ENCODE measurements at places on chromosomes 3 and 15. TPM values are rescaled to one million over a fixed set of nuclear protein-coding genes. Genes with fewer than 3 reads are reported as not detected.

Gene FEZF2
- total RNA-seq, result not detected

Gene C3orf85
- total RNA-seq, result not detected

Gene CCDC13
- total RNA-seq, result 2.9 TPM

Gene ABI3BP
- 17.4 TPM for total RNA-seq

Gene MNS1
- 2.5 TPM for total RNA-seq

Gene ZNF621
- total RNA-seq, result 24.9 TPM

Gene NTRK3
- 13.8 TPM for total RNA-seq

Gene GPR171
- 1.8 TPM for total RNA-seq

Gene NUDT16
- total RNA-seq, result 86.7 TPM

Gene PTPRG
- total RNA-seq, result 61.6 TPM

Gene CSPG5
- total RNA-seq, result 0.44 TPM

All from breast epithelium (tissue), 4 donors.